ENCODE measurements at places on chromosomes 13 and 19.
A peak's percentile ranks its signal among the peaks of the same experiment; 100 is the strongest.

- DNase-seq = no peak
Measured at GRCh38 chr19:5137571-5138124, 168.7 kb downstream of the KDM4B start.

- DNase-seq = no peak
Measured at GRCh38 chr13:21556051-21556450, 47.9 kb downstream of the MICU2 start.

GRCh38 chr19:8085598-8086408, 33.2 kb downstream of the CCL25 start:
- no peak for DNase-seq

- DNase-seq = no peak
Measured at GRCh38 chr19:18644196-18645034, 7.6 kb downstream of the KLHL26 start.

GRCh38 chr19:55086730-55087541, 11.3 kb downstream of the EPS8L1 start:
- peak; percentile 97 for DNase-seq

GRCh38 chr19:277581-278165, 13.5 kb downstream of the PLPP2 start:
- no peak for DNase-seq

DNA sequence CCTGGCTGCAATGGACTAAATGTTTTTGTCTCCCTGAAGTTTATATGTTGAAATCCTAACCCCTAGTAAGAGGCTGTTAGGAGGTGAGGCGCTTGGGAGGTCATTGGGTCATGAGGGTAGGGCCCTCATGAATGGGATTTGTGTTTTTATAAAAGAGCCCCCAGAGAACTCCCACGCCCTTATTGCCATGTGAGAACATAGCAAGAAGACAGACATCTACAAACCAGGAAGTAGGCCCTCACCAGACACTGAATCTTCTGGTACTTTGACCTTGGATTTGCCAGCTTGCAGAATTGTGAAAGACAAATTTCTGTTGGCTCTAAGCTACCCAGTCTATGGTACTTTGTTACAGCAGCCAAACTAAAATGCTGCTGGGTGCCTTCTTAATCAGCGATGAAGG, 96.1 kb upstream of the SPATA13 start:
- DNase-seq = no peak

GRCh38 chr19:35476149-35476548, 14.1 kb downstream of the KRTDAP start:
- no peak for DNase-seq

- DNase-seq = no peak
Measured at GRCh38 chr19:23774106-23774505, 15.4 kb upstream of the ZNF681 start.

DNA sequence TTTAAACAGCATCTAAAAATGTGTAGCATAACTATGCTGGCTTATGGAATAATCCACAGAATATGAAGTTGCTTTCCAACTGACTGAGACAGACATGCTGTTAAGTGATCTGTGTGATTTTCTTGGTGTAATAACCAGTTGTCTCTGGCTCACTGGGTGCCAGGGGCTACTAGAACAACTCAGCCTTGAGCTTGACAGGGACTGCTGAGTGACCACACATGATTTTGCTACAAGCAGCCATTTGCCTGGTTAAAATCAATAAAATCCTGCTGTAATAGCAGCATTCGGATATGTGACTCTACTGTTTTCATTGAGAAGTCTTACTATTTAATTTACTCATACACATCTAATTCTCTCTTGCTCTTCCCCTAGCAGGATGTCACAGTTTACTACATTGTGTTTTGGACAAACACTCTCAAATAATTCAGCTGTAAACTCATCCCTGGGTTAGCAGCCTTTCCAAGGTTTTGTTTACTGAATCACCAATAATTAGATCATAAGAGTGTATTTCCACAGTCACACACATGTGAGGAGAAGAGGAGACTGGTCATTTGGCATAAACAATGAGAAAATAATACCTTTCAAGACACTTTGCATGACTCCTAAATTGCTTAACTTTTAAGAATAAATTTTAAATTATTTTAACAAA, 426.2 kb downstream of the PCDH9 start:
- no peak for DNase-seq

GRCh38 chr19:46056536-46056935, 15.7 kb upstream of the IGFL4 start:
- DNase-seq = no peak

DNA sequence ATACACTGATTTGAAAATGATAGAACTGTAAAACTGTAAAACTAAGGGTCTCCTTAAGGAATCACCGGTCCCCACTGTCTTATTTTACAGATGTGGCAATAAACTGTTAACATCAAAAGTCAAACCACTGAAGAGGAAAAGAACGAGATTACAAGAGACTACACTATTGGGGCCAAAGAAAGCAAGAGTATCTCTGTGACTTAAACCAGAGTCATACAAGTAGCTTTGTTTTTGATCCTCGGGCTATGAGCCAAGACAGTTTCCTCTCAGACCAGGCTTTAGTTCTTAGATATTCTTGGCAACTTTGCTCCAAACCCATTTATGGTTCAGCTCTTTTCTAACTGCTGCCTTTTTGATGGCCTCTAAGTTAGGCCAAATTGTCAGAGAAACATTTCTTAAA, 113.8 kb downstream of the TBC1D4 start:
- DNase-seq = no peak

DNA sequence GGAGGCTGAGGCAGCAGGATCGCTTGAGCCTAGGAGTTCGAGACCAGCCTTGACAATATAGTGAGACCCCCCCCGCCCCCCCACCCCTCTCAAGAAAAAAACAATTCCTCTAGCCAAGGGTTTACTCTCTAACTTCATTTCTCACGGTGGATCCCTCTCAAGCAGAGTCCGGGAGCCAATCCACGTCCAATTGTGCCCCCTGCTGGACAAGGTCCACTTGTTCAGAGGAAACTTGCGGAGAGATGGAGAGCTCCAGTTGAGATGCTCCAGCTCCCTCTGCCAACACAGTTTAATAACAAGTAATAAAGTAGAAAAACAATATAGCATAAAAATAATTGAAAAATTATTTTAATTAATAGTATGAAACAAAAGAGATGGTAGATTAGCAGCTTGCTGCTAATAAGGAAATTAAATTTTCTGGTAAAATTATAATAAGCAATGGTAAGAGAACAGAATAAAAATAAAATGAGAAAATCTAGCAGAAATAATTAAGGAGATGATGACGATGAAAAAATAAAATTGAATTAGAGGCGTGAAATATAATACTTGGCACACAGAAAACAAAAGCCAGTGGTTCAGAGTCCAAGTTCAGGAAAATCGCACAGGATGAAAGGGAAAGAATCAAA, 14.5 kb upstream of the SIGLEC14 start:
- peak; percentile 49 for DNase-seq

- no peak for DNase-seq
Measured at GRCh38 chr13:109678459-109678858, 107.9 kb downstream of the IRS2 start.

DNA sequence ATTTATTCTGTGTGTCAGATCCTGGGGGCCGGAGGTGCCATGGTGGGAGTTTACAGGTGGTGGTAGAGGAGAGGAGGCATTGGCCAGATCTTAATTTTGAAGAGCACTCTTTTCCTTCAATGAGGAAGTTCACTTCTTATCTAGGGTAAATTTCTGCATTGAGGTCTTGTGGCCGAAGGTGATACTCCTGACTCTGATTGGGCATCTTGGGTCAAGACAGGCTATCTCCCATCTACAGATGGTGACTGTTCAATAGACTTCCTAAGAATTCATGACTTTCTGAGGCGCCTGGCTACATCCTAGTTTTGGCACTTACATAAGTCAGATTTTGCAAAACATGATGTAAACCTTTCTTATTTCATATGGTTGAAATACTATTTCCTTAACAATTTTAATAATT, 135.2 kb downstream of the SUCLA2 start:
- DNase-seq = no peak

- no peak for DNase-seq
Measured at GRCh38 chr19:29510701-29511265, 15.0 kb upstream of the VSTM2B start.

- DNase-seq = no peak
Measured at GRCh38 chr13:66482836-66483235, 747.3 kb downstream of the PCDH9 start.

GRCh38 chr13:101706651-101707050, 254.2 kb downstream of the ITGBL1 start:
- no peak for DNase-seq

- DNase-seq = peak; percentile 35
Measured at GRCh38 chr13:107864543-107865317, 350.6 kb downstream of the LIG4 start.

DNA sequence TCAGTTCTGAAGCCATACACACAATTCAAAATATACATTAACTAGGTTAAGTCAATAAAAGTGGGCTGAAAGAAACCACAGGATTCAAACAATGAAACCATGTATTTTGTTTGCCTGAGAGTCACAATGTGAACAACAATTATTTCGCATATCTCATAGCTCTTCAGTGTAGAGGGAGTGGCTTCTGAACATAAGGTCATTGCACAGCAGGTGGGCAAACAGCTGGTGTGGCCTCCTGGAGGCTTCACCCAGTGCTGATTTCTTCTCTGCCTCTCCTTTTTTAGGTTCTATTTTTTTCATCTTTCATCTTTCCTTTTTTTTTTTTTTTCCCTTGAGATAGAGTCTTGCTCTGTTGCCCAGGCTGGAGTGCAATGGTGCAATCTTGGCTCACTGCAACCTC, 40.4 kb upstream of the ZNF254 start:
- no peak for DNase-seq

- DNase-seq = no peak
Measured at GRCh38 chr19:48367855-48368254, 3.7 kb downstream of the SYNGR4 start.

GRCh38 chr13:27973291-27973690, 4.2 kb upstream of the CDX2 start:
- no peak for DNase-seq

GRCh38 chr19:49173198-49173597, 15.6 kb downstream of the TRPM4 start:
- no peak for DNase-seq

- no peak for DNase-seq
Measured at GRCh38 chr19:29893606-29894284, 48.3 kb upstream of the URI1 start.

DNA sequence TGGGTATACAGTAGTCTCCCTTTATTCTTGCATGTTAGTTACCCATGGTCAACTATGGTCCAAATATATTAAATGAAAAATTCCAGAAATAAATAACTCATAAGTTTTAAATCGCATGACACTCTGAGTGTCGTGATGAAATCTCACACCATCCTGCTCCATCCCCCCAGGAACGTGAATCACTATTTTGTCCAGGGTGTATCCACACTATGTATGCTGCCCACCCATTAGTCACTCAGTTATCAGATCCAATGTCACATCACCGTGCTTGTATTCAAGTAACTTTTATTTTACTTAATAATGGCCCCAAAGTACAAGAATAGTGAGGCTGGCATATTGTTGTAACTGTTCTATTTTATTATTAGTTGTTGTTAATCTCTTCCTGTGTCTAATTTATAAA, 115.8 kb upstream of the SERP2 start:
- DNase-seq = no peak

DNA sequence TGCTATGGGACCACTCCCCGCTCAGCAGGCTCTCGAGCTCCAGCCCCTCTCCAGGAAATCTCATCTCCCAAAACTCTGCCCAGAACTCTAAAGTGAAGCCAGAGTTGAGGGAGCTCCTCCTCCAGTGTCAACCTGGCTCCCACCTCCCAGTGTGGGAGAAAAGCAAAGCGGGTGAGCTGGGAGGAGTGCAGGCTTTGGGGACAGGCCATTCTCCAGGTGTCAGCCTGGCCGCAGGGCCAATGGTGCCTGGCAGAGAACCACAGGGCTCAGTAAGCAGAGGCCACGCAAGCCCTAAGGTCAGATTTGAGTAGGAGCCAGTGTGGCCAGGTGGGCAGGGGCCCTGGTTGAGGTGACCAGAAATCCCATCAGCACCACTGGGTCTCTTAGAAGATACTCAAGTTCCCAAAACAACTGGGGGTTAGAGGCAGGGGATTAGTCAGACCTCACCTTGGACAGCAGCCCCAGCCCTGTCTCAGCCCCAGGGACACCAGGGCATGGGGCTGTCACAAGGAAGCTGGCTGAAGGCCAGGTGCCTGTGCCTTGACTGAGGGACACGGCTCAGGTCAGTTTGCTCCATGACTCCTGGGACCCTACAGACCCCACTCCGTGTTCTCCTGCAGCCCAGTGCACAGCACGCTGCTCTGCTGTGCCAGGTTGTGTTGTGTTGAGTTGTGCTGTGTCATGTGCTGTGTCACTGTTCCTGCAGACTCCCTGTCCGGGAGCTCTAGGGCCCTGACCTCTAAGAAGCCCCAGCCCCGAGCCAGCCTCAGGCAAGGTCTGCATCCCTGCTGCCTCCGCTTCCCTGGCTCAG, 2.8 kb upstream of the ZNF181 start:
- DNase-seq = peak; percentile 14

DNA sequence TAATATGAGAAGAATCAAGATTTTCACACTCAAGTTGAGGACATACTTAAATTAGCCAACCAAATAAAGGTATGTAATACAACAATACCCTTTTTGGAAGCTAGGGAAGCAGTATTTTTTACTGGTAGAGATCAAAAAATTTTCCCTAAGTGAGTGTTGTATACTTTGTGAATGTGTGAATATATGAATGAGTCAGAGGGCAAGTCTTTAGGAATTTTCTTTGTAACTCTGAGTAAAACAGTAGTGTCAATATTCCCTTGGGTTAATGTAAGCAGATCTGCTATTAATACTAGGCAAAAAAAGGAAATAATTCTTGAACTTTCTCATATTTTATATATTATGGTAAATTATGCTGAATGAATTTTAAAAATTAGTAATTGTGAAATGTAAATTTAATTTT, 1161.8 kb upstream of the MIR17HG start:
- no peak for DNase-seq

- DNase-seq = no peak
Measured at GRCh38 chr19:18480006-18480691, 41.7 kb downstream of the ELL start.

- no peak for DNase-seq
Measured at GRCh38 chr13:103350147-103350546, 283.9 kb upstream of the SLC10A2 start.

DNA sequence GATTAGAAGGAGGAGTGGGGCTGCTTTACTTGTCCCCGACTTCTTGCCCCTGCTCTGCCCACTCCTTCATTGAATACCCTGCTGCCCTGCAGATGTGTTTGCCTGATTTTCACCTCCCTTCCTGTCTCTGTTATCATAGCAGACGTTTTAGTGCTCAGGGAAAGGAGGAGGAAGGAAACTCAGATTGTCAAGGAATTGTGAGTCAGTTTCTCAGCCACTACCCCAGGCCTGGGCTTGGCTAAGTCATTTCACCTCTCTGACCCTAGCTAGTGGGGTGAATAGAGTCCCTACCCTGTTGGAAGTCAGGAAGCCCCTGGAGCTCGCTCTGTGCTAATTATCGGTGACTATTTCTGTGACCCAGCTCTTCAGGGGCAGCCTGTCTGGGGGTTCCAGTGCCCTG, 3.9 kb downstream of the BCKDHA start:
- no peak for DNase-seq

- DNase-seq = no peak
Measured at GRCh38 chr13:54484166-54484565, 1455.6 kb downstream of the OLFM4 start.

- DNase-seq = peak; percentile 41
Measured at GRCh38 chr19:14542711-14543328, 13.4 kb downstream of the TECR start.
